ENCODE measurements at places on chromosomes 11 and 22.

- no peak for DNase-seq
These were observed 45.5 kb downstream of the GAS2 start for GRCh38 chr11:22711880-22712279.

DNA sequence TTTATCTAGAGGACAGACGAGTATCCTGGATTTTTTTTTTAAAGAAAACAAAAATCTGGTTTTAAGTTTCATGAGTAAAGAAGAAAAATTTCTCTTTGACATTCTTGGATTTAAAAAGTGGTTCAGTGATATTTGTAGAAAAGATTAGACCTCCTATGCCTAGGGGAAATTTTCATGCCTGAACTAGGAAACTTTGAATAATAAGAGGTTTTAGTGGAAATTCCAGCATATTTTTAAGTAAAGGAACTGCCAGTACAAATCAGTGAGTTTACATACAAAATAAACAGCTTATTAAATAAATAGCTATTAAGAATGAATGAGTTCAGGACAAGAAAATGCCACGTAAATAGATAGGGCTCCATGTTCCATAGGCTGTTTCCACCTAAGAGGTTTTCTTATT lies 17.5 kb downstream of the JAM3 start:
- no peak for DNase-seq

- DNase-seq, result no peak
These were observed 2.5 kb downstream of the MAP4K2 start for GRCh38 chr11:64800303-64801157.

- no peak for DNase-seq
These were observed 96.1 kb downstream of the SHANK2 start for GRCh38 chr11:71156301-71156700.

- DNase-seq, result no peak
These were observed 16.0 kb upstream of the BMAL1 start for GRCh38 chr11:13261591-13262061.
